Activated T-cell treated with anti-CD3 and anti-CD28 coated beads, Interleukin-2, amount 50 U/mL, for 4 hours (primary cell): ENCODE measurements at places on chromosomes 2 and 18. TPM values are rescaled to one million over a fixed set of nuclear protein-coding genes. Genes with fewer than 3 reads are reported as not detected.

Gene GRHL1
- 1.1 TPM for total RNA-seq

Gene GKN2
- not detected for total RNA-seq

Gene DYSF
- total RNA-seq, result 0.25 TPM

Gene ATOH8
- not detected for total RNA-seq

Gene TMEM127
- total RNA-seq, result 36.9 TPM

Gene GULP1
- 0.61 TPM for total RNA-seq

Gene SKOR2
- total RNA-seq, result not detected

Gene CKAP2L
- total RNA-seq, result 2.7 TPM

Gene HMSD
- total RNA-seq, result 9.5 TPM

Gene CSRNP3
- total RNA-seq, result not detected

GRCh38 chr2:157890969-157891642, 15.0 kb upstream of the ACVR1 start:
- no peak for DNase-seq

DNA sequence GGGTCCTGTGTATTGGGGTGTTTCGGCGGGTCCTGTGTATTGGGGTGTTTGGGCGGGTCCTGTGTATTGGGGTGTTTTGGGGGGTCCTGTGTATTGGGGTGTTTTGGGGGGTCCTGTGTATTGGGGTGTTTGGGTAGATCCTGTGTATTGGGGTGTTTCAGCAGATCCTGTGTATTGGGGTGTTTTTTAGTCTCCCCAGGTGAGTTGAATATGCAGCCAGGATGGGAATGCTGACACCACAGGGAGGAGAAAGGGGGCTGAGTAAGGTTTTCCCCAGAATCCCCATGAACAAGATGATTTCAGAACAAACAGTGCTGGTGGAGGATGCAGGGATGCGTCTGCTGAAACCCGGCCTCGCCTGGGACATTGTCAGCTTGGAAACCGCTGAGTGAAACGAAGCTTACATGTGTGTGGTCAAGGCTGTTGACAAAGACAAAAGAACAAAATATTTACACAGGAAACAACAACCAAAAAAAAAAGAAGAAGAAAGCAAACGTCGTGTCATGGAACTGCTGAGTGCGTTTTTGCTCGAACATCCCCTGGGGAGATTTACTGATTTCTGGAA, 88.5 kb upstream of the ODC1 start:
- no peak for DNase-seq

- no peak for DNase-seq
Observed at GRCh38 chr18:10054366-10054765, 140.6 kb downstream of the VAPA start.

DNA sequence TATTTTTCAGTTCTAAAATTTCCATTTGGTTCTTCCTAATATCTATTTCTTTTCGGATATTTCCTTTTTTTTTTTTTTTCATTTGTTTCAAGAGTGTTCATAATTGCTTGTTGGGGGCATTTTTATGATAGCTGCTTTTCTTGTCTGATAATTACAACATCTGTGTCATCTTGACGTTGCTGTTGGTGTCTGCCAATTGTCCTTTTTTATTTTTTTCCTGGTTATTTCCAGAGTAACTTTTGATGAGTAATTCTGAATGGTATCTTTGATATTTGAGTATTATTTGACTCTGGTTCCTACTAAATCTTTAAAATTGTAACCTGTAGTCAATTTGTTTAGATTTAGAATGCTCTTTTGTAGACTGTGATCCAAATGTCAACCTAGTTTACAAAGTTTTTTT, 51.3 kb upstream of the CHRNA1 start:
- DNase-seq, result no peak

GRCh38 chr2:71974846-71975245, 172.8 kb downstream of the CYP26B1 start:
- DNase-seq, result no peak

DNA sequence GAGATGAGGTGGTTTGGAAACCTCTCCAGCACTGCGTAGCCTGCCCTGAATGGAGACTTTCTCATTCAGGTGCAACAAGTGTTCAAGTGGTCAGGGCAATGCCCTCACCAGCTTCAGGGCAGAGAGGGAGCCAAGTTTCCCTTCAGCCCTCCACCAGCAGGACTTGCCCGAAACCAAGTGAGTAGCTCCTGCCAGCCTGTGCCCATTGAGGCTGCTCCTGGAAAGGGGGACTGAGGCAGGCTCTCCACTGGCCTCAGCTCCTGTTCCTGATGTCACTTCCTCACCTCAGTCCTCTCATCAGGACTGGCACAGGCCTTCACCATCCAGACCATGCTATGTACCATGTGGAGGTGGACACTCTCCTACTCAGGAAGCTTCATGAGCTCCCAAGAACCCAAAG, 94.6 kb downstream of the CELF4 start:
- no peak for DNase-seq

- no peak for DNase-seq
Observed at GRCh38 chr18:69261406-69261805, 139.3 kb upstream of the DOK6 start.

- no peak for DNase-seq
Observed at GRCh38 chr2:136021406-136021805, 36.0 kb upstream of the DARS1 start.

- no peak for DNase-seq
Observed at GRCh38 chr2:207914716-207915115, 110.6 kb downstream of the PLEKHM3 start.

DNA sequence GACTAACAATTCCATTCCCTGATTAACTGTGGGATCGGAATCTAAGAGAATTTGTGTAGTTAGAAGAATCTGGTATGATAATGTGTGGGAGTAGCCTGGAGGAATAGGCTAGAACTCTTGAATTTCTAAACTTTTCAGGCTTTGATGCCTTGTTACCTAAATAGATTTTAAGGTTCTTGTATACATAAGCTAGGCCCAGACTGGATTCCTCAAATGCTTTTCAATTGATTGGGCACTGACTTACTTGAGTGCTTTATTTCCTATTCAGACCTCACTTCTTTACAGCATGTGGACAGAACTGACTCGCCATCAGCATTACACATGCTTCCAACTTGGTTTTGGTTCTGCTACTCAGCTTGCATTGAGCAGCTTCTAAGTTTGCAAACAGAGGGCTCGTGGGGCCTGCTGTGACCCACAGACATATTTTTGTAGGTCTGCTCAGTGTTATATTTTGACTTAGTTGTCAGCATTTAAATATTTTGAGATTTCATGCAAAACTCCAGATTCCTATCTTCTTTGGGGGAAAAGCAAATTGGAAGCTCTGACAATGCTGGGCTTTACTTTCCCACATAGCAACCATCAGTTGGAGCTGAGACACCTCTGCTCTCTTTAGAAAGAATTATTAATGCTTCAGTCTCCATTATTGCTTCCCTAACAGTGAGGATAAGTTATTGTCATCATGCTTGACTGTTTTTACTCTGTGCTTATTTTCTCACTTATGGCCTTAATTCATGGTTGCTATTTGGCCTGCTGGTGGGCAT, 5.7 kb downstream of the PARD3B start:
- no peak for DNase-seq

GRCh38 chr2:88329815-88330603, 122.5 kb downstream of the FOXI3 start:
- no peak for DNase-seq

DNA sequence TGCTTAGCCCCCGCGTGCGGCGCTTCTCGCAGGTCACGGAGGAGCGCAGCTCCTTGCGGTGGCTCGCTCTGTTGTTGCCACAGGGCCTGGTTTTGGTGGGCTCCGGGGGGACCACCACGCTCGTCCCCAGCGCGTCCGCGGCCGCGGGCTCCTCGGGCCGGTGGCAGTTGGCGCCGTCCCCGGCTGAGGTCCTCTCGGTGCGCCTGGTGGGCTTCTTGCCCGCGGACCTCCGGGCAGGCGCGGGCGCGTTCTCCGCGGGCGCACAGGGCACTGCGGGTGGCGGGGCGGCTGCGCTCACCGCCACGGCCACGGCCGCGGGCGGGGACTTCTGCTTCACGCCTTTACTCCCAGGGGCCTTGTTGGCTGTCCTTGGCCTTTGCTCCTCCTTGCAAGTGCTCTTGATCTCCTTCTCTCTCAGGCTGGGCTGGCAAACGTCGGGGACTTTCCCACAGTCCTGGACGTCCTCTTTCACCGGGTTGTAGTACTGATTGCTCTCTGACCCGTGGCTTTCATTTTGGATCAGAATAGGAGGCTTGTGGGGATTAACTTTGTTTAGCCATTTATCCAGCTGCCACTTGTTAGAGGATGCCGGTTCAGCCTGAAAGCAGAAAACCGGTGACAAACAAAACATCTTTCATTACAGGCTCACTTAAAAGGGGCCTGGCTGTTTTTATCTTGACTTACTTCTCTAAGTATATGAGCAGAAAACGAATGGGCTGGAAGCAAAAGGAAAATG, 104.0 kb upstream of the REV1 start:
- DNase-seq, result no peak

DNA sequence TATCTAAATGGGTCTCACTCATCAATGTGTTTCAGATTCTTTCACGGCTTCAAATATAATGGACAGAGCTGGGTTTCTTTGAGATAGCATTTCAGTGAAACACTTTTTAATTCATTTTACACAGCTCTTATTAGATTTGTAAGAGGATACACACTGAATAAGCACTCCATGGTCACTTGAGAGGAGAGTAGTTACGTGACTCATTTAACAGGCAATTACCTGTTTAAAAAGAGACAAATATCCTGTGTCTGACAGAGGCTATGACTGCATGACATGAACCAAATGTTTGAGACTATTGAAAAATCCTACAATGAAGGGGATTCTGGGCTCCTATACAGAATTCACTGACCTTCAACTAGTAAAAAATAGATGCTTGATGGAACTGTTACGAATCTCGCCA, 786.9 kb downstream of the EPHA4 start:
- DNase-seq, result no peak

GRCh38 chr18:22831441-22831904, 101.7 kb upstream of the RBBP8 start:
- no peak for DNase-seq

GRCh38 chr2:132951008-132951714, 281.2 kb upstream of the LYPD1 start:
- no peak for DNase-seq

GRCh38 chr2:220880623-220881596, 691.2 kb downstream of the EPHA4 start:
- no peak for DNase-seq

DNA sequence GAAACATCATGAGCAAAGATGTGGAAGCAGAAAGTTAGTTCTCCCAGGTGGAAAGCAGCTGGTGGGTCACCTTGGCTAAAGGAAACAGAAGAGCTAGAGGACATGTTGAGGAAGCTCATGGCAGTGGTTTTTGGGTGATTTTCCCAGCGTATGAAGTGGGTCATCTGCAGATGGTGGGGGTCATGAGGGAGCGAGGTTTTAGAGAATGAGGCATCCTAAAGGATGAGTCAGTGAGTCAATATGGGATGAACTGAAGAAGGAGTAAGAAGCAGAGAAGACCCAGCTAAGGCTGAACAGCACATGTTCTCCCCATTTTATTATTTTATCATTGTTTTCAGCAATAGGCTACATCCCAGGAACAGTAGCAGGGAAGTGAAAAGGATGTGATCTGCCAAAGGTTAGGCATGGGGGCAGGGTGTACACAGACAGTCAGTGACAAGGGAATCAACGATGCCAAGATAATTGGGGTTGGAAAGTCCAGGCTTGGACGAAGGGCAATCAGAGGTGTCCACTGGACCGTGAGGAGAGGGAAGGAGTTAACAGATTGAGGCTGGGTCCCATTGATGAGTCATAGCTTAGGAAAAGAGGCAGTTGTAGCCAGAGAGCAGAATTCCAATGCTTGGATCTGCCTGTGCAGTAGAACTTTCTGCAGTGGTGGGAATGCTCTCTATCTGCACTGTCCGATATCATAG, 289.3 kb upstream of the RAB12 start:
- DNase-seq, result no peak

GRCh38 chr18:39058386-39059000, 1492.9 kb upstream of the CELF4 start:
- no peak for DNase-seq

GRCh38 chr2:109447251-109447661, 166.5 kb downstream of the SEPTIN10 start:
- DNase-seq, result no peak

DNA sequence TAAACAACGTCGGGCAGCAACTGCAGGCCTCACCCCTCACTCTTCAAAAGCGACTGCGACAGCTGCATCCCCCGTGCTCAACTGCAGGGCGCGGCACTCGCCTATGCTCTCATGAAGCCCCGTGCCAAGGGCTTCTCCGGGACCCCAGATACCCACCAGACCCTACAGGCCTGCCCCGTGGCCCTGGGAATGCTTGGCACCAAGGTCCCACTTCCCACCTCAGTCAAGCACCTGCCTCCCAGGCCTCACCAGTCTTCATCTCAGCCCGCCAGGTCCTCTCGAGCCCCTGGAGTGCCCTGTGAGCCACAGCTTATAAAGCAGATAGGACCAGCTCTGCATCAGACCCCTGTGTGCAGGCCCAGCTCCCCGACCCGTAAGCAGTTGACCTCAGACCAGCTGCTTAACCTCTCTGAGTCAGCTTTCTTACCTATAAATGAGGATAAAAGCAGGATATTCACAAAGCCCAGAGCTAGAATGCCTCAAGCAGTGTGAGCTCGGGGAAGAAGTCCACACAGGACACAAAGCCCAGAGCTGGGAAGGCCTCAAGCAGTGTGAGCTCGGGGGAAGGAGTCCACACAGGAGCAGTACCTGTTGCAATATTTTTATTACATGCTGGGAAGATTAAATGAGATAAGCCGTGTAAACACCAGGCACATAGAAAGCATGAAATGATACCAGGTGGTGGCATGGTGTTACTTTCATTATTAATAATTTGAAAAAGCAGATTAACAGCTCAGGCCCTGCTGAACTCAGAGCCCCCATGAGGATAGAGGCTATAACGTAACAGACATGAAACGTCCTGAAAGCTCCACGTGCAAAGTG, 96.9 kb downstream of the HDAC4 start:
- DNase-seq, result no peak

DNA sequence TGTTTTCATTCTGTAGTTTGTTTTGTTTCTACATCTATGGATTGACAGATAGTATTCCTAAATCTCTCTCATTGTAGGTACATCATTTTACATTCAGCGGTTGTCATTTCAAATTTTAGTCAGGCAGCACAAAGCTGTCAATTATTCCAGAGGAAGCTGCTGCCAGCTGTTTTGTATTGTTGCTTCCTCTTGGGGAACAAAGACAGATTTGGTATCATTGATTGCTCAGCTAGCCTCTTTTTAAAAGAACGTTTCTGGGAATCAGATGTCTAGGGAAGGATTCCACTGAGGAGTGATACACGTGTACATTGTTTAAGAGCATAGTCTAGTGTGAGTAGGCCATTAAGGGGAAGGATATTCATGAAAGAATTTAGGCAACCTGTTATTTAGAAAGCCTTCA, 145.8 kb downstream of the AGPS start:
- DNase-seq, result no peak
